ENCODE measurements at places on chromosomes 1 and 21.

- DNase-seq = no peak
Measured at GRCh38 chr1:199044191-199044590, 405.4 kb downstream of the PTPRC start.

GRCh38 chr1:111585447-111586086 lies 34.0 kb upstream of the RAP1A start:
- no peak for DNase-seq

DNA sequence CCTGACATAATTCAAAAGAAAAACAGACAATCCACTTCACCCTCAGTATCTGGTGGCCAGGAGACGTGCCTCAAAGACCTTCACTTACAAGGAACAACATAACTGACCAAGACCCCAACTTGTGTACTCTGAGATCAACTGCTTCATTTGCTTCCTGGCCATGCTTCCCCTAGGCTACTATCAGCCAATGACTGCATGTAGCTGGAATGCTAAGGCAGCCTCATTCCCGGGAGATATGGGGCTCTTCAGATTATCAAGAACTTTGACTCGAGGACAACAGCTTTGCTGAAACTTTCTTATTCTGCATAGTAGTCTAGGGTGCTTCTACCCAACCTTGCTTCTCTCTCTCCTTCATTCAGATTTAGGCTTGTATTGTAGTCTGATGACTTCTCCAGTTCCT lies 11.7 kb upstream of the UCK2 start:
- DNase-seq = no peak

DNA sequence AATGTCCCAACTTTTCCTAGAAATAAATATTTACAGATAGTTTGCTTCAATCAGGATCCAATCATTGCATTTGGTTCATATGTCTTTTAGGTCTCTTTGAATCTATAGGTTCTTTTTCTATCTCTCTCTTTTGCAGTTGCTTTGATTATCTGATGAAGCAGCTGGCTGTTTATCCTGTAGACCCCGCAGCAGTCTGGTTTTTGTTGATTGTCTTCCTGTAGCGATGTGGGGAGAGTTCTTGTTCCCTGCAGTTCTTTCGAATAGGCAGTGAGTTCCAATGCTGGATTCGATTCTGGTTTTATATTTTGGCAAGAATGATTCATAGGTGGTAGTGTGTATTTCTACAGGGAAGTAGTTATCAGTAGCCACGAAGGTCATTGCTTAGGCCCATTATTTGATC lies 7.4 kb upstream of the MIXL1 start:
- DNase-seq = no peak

DNA sequence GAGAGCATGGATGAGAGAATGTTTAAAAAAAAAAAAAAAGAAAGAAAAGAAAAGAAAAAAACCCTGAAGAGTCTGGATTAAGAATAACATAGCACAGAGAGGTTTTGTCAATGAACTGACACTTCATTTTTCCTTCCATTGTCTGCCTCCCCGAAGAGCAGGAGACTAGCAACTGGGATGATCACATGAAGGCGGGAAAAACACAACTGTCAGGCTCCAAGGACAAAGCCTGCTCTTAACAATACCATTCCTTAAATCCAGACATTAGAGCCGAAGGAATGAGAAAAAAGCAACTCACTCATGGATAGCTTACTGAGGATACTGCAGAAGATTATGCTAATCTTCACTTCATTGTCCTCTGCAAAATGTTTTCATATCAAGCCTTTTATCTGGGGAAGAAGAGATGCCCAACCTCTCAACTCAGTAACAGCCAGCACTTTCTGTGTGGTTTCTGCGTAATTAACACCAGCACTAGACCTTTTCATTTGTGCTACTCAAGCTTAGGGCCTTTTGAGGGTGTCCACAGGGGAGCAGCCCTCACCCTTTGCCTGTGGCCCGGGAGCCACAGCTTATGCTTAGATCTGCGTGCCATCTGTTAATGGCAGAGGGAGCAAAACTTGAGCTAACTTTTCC lies 182.3 kb downstream of the BARHL2 start:
- no peak for DNase-seq

GRCh38 chr1:174448974-174449373 lies 1.2 kb downstream of the GPR52 start:
- DNase-seq = peak; percentile 6

DNA sequence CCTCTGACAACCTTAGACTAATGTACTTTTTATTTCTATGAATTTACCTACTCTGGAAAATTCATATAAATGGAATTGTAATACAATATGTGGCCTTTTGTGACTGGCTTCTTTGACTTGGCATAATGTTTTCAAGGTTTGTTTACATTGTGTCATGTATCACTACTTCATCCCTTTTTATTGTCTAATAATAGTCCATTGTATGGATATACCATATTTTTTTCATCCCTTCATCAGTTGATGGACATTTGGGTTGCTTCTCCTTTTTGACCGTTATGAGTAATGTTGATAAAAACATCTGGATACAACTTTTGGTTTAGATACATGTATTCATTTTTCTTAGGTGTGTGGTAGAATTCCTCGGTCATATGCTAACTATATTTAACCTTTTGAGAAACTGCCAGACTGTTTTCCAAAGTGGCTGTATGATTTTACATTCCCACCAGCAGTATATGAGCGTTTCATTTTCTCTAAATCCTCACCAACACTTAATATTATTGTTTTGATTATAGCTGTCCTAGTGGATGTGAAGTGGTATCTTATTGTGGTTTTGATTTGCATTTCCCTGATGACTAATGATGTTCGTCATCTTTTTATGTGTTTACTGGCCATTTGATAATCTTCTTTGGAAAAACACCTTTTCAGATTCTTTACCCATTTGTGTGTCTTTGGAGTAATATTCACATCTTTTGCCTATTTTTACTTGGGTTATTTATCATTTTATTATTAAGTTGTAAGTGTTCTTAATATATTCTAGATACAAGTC lies 3.5 kb downstream of the RO60 start:
- no peak for DNase-seq

- DNase-seq = no peak
Measured at GRCh38 chr1:222582099-222582774, 7.5 kb downstream of the TAF1A start.

GRCh38 chr1:165014753-165015152 lies 341.8 kb downstream of the LMX1A start:
- DNase-seq = no peak

- no peak for DNase-seq
Measured at GRCh38 chr1:207810173-207810572, 58.3 kb downstream of the CD46 start.

GRCh38 chr21:42609811-42610210 lies 43.6 kb upstream of the PDE9A start:
- no peak for DNase-seq

DNA sequence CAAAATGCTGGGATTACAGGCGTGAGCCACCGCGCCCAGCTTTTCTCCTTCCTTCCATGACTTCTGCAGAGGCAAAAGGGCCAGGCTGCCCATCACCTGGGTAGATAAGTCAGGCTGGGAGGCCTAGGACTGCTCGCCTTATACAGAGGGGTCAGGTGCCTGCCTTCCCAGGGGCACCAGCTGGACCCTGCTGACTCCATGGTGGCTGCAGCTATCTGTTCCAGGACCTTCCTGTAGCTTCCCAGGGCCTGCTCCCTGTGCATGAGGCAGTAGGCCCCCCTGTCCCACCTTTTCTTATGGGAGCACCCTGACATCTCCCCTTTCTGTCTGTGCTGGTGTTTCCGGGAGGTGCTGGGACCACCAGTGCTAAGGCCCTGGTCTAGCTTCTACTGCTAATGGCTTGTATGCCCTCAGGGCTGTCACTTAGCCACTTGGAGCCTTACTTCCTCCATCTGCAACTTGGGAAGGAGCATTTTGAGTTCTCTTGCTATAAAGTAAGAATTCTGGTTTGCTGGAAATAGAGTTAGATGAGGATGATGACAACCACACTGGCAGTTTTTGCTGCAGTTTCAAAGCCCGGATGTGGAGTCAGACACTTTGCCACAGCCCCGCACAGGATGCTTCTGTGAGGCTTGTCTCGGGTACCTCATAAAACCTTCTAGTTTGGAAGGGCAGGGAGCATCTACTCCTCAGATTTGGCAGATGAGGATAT lies 14.4 kb downstream of the SOX13 start:
- DNase-seq = no peak

- DNase-seq = no peak
Measured at GRCh38 chr21:33007747-33008146, 18.0 kb upstream of the OLIG2 start.

DNA sequence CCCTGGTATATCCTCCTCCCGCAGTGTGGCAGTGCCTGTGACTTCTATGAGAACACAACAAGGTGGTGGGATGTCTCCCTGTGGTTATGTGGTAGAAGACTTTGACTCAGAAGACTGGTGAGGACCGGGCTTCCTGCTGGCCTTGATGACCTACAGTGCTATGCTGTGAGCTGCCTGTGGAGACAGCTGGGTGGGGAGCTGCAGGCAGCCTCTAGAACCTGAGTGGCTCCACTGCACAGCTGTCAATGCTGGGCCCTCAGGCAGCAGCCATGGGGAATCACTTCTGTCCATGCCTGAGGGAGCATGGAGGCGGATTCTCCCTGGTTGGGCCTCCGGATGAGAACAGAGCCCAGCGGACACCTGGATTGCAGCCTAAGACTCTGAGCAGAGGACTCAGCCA lies 14.9 kb downstream of the SLC1A7 start:
- no peak for DNase-seq

GRCh38 chr1:185917646-185918045 lies 183.5 kb downstream of the HMCN1 start:
- peak; percentile 61 for DNase-seq

DNA sequence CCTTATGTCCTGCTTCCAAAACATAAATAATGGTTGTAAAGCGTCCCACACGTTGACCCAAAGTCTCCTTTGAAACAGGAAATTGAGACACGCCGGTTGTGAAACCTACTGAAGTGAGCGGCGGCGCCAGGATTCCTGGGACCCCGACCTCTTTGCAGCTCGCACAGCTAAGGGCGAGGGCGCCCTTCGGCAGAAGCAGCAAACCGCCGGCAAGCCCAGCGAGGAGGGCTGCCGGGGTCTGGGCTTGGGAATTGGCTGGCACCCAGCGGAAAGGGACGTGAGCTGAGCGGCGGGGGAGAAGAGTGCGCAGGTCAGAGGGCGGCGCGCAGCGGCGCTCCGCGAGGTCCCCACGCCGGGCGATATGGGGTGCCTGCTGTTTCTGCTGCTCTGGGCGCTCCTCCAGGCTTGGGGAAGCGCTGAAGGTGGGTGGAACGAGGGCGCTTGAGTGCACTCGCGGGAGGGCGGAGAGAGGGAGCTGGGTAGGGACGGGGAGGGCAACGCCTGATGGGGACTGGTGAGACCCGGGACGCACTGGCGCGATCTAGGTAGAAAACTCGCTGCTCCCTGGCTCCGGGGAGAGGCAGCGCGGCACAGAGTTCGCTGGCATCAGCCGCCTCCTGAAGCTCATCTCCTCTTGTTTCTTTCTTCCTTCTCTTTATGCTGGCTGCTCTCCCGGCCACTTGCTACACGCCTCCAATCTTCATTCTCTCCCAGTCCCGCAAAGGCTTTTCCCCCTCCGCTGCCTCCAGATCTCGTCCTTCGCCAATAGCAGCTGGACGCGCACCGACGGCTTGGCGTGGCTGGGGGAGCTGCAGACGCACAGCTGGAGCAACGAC lies at the start of gene CD1D:
TSS of gene CD1D (plus strand) at position 155 of the 836 bp plus-strand sequence. CDS start at position 362, 207 bp downstream.
- DNase-seq = peak; percentile 33

- no peak for DNase-seq
Measured at GRCh38 chr1:241747992-241748391, 95.9 kb downstream of the WDR64 start.

- no peak for DNase-seq
Measured at GRCh38 chr1:247113094-247113497, 8.9 kb upstream of the ZNF669 start.

- no peak for DNase-seq
Measured at GRCh38 chr1:89671775-89672488, 39.0 kb downstream of the LRRC8C start.

DNA sequence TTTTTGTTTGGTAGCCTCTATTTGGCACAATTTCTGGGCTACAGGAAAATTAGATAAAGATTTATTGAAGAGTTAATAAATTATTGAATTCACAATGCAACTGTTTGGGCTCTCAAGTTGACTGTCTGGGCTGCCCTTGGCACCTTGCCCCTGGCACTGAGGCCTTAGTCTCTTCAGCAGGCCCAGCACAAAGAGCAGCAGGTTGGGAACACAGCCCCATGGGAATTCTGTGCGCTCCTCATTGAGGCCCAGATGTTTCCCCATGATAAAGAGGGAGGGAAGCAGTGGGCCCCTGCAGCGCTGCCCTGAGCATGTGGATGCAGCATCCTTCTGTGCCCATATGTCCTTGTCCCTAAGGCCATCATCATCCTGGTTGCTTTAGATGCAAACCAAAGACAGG lies 2.9 kb downstream of the CRNN start:
- no peak for DNase-seq

- DNase-seq = no peak
Measured at GRCh38 chr1:236895665-236896387, 100.7 kb downstream of the MTR start.

DNA sequence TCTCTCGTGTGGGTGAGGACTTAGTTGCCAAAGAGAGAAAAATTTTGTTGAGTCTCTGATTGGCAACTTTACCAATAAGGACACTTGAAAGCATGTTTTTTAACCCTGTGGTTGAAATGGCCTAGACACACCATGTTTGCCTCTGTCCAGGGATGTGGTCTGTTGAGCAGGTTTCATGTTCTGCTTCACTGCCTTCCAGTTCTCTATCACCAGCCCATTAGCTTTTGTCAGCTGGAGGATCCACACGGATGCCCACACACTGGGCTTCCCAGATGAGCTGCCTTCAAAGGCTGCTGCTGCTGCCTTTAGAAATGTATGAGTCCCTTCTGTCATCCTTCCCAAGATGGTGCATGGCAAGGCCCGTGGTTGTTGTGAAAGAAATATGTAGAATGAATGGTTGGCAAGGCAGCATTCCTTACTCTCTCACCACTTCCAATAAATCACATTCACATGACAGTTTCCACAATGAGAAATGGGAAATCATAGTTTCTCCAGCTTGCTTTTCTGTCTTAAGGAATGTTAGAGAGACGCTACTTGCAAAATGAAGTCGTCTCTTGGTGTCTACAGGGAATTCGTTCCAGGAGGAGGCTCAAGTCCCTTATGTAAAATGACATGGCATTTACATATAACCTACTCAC lies 108.2 kb upstream of the SLC35F3 start:
- no peak for DNase-seq

- no peak for DNase-seq
Measured at GRCh38 chr1:34726861-34727260, 28.0 kb upstream of the GJB5 start.

DNA sequence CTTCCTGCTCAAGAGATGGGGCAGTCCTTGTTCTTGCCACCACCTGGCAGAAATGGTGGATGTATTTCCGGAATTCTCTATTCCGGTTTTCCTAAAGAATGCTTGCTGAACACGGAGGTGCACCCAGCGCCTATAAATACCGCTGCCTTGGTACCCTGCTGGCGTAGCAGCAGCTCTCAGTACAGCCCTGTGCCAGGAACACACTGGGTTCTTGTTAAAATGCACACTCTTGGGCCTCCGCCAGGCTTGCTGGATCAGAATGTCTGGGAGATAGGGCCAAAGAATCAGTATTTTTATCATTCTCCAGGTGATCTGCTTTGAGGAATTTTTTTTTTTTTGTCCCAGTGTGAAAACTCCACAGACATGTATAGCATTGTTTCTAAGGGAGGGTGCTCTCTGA lies 54.2 kb downstream of the IGSF5 start:
- DNase-seq = no peak
